ENCODE measurements at places on chromosomes 7 and 10.
A peak's percentile ranks its signal among the peaks of the same experiment; 100 is the strongest.

DNA sequence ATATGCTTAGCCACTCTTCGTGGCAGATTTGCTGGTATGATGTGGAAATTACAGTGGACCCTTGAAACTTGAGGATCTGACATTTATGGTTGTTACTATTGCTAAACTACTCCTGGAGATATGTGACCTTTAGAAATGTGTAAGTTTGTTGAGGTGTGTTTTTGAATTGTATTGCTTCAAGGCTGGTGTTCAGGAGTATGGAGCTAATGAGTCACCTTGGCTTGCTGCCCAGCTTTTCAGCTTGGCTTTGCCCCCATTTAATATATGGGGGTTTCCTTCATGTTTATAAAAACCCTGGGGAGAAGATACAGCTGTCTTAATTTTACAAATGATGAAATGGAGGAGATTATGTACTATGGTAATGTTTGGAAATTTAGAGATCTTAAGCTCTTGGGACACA, 11.6 kb downstream of the HBP1 start:
- DNase-seq, result no peak

DNA sequence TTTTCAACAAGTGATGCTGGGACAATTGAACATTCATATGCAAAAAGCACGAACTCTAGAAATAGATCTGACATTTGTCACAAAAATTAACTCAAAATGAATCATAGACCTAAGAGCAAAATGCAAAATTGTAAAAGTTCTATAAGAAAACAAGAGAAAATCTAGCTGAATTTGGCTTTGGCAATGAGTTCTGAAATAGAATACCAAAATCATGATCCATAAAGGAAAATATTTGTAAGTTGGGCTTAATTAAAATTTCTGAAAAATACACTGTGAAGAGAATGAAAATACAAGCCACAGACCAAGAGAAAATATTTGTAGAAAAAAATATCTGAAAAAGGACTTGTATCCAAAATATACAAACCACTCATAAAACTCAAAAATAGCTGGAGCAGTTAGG, 698.8 kb upstream of the CELF2 start:
- no peak for DNase-seq

DNA sequence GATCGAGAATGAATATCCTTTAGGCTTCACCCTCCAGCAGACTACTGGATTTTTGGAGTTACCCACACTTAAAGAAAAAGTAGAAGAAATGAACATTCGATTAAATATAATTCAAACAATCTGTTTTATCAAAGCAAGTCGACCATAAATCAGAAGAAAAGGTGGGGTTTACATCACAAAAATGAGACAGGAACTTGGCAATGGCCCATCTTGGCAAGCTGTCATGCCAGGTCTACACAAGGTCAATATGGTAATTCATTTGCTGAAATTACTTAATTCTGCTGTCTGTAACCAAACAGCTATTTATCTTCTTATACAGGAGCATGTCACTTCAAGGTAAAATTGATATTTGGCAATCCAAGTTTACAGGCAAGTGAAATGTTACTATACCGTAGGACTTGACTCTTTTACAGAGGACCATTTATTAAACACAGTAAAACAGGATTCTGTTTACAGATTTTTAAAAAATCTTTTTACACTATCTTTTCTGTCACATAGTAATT, 640.6 kb upstream of the NRP1 start:
- no peak for DNase-seq

GRCh38 chr10:52779541-52780390, 7.2 kb upstream of the MBL2 start:
- peak; percentile 85 for DNase-seq

DNA sequence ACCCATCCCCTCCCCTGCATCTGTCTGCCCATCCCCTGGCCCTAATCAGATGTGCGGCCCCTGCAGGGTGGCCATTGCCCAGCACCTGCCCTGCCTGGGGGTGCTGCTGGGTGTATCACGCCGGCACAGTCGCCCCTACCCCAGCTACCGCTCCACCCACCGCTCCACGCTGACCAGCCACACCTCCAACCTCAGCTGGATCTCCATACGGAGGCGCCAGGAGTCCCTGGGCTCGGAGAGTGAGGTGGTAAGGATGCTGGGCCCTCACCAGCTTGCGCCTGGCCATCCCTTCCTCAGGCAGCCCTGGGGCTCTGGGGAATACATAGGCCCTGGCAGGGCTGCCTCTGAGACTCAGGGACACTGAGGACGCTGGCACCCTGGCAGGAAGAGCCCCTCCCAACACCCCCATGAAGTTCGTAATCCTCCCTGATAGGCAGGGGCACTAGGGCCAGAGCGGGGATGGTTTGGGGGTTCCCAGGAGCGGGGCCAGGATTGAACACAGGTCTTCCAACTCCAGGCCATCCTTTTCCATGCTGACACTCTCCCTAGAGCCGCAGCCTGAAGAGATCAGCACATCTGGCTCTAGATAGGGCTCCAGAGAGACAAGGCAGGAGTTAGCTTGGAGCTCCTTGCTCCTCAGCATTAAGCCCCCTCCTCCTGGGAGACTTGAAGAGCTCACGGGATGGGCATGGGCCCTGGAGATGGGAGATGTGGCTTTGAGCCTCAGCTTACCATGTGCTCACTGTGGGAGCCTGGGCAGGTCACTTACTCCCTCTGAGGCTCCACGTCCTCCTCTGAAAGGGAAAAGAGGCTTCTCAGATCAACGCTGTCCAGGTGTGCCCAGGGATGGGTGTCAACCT, 5.9 kb upstream of the LDB3 start:
- no peak for DNase-seq

DNA sequence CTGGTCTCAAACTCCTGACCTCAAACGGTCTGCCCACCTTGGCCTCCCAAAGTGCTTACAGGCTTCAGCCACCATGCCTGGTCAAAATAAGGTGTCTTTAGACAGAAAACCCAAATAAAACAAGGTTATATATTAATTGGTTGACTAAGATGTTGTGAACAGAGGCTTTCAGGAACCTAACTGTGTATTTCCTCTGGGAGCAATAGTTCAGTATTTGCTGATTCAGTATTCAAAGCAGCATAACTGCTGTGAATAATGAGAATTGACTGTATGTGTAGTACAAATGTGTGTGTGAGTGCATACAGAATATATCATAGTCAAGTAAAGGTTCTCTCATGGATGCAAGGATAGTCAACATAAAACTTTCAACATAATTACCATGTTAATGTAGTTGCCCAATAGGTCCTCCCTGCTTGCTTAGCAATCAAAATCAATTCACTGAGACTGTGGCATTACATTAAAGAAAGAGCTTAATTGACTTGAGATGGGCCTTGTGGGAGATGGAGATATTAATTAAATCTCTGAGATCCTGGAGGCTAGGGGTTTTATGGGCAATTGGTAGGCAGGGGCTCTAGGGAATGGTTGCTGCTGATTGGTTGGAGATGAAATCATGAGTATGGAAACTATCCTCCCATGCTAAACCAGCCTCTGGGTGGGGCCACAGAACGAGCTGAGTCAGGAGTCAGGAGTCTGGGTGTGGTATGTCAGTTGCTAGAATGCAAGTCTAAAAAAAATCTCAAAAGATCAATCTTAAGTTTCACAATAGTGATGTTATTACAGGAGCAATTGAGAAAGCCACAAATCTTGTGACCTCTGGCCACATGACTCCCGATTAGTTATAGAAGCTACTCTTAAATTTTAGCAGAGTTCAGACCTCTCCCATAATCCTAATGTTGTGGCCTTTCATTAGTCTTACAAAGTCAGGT, 162.7 kb downstream of the AKR1D1 start:
- no peak for DNase-seq

DNA sequence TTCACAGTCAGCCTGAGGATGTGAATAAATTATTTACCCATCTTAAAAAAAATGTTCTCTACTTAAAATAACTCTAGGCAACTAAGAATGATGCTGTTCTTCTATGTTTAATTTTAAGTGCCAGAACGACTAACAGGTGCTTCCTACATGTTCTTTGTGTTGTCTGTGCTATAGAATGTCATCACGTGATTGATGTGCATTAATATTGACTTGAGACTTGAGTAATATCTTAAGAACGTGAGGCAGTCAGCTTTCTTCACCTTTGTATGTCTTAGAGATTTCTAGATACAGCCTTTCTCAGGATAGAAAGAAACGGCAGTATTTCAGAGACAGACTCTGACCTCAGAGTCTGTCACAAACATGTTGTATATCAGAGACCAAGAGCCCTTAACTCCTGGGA, 274.6 kb downstream of the KCND2 start:
- no peak for DNase-seq

- no peak for DNase-seq
Measured at GRCh38 chr7:138618506-138618905, 82.7 kb downstream of the SVOPL start.
